Adrenal gland (tissue), 19 donors: ENCODE measurements at places on chromosomes 11 and 22.

- DNase-seq, result no peak
Measured at GRCh38 chr11:17725174-17725573, 5.8 kb downstream of the MYOD1 start.

- DNase-seq, result no peak
Measured at GRCh38 chr11:74069146-74070046, 60.5 kb upstream of the UCP3 start.

- DNase-seq, result no peak
Measured at GRCh38 chr22:29128891-29129807, 56.3 kb downstream of the KREMEN1 start.

DNA sequence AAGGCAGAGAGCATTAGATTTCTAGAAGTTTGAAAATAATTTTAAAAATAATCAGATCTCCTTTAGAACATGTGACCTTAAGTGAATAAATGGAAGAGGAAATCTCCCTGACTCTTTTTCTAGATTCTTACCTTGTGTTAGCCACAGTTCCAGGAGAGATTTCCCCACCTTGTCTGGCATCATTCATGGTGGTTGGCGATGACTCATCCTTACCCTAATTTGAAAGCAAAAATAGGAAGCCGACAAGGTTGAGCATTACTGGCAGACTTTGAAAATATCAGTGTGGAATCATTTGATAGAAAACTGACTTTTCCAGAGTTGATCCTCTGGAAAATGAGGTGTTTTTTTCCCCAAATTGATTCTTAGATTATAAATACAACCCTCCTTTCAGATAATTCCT is 48.1 kb downstream of the CNTN5 start:
- no peak for DNase-seq

- no peak for DNase-seq
Measured at GRCh38 chr11:65432100-65432650, 9.6 kb downstream of the NEAT1 start.

- no peak for DNase-seq
Measured at GRCh38 chr11:16713594-16713993, 24.9 kb upstream of the C11orf58 start.

DNA sequence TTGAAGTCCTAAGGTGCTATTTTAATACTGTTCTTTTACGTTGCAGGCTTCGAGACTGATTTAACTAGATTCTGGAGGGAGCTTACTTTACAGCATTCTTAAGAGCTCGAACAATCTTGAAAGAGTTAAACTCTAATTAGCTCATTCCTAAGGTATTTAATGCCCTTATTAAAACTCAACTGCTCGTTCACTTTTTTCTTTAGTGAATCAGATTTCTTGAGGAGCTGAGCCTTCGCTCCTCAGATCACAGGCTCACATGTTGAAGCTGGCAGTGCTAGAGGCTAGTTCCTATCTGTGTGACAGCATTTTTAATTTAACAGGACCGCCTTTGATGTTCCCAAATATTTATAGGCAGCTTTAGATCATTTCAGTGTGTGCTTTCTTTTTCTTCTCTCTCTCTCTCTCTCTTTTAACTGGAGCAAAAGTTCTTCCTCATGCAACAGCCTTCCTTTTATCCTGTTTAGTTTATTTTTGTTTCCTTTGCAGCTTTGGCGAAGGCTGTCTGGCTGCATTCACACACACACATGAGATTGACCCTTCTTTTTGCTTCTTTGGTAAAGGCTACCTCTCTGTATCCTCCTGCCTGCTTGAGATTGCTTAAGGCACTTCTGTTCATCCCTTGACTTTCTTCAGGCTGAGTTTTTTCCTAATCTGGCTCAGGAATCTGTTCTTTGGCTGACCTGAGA is 21.0 kb downstream of the ZNRF3 start:
- DNase-seq, result no peak

GRCh38 chr11:36532941-36533601 is 23.0 kb upstream of the TRAF6 start:
- no peak for DNase-seq

DNA sequence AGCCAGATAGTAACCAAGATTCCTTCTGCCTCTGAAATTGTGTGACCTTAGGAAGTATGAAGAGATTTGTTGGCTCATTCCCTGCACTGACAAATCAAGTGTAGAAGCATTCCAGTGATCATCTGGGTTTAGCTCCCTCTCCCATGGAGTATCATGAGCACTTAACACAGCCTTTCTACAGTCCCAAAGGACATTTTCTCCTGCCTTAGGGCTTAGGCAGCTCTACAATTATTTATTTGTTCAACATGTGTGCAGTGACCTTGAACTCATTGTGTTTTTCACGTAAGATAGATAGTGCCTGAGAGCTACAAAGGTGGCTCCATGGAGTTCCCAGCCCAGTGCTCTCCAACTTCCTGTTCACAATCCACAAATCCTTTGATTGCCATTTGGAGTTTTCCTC is 94.8 kb upstream of the FAT3 start:
- DNase-seq, result no peak

DNA sequence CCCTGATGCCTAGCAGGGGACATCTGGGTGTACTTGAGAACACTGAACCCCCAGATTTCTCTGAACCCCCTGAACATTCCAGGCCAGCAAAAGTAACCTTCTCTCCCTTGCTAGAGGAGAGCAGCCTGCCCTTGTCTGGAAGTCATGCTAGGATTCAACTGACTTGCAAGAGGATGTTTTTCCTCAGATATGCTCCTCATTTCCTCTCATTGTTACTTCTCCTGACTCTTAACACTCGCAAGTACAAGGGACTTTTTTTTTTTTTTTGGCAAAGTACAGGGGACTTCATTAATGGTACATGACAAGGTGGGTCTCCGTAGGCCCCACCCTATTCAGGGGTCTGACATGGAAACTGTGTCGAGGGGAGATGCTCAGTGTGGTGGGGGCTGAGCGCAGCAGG is 6.3 kb upstream of the MCHR1 start:
- no peak for DNase-seq
